ENCODE measurements at places on chromosomes 1 and 21.

DNA sequence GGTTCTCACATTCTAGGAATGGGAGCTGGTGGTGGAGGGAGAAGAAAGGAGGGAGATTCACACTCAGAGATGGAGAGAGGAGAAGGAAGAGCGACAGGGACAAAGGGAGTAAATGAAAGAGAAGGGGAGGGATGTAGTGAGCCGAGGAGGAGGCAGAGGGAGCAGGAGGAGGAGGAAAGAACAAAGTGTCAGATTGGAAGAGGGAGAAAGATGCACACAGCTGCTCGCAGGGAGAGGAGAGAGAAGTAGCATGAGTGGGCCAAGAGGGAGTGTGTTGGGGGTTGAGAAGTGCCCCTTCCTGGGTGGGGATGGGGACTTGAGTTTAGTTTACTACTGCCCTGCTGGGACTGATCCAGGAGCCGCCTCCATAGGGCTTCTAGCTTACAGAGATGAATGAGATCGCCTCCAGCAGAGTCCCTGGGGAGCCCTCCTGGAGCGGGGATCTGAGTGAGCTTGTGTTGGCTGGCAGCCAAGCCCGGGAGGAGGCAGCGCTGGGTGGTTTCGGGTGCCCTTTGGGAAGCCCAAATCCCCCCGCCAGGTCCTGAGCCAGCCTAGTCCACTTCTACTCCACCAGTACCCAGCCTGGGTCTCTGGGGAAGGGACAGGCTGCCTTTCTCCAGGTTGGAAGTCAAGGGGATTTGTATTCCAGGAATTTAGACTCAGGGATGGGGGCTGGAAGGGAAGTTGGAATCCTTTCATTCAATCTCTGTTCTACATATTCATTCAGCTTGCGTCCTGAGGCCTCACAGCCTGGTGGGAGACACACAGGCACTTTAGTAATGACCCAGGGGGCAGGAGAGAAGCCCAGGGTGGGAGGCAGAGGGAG lies 20.9 kb downstream of the PTPRU start:
- DNase-seq: peak; percentile 82

DNA sequence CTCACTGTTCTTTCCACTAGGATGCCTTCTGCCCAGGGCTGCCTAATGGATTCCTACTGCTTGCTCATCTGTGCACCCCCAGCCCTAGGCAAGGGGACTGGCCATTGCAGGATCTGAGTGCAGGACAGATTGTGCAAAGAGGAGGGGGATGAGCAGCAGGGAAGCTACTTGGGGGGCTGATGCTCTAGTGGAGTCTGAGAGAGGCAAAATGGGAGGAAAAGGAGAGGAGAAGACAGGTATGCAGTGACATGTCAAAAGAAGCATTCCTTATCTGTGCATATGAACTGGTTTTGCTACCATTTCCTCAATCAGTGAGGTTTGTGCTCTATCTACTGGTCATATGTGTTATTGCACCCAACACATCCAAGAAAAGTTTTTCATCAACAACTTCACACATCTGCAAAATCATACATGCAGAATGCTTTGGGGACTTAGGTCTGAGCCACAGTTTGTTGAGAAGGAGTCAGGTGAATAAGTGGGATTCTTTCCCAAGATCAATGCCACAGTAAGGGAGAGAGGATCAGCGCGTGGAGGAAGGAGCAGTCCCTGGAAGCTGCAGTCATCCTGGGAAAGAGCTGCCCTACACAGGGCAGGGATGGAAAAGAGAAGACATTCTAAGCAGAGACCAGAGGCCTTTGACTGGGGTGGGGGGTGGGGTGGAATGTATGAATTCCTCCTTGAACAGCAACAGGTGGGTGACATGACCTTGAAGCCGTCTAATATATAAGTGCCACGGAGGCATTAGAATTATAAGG lies 14.4 kb downstream of the SLC5A9 start:
- no peak for DNase-seq

DNA sequence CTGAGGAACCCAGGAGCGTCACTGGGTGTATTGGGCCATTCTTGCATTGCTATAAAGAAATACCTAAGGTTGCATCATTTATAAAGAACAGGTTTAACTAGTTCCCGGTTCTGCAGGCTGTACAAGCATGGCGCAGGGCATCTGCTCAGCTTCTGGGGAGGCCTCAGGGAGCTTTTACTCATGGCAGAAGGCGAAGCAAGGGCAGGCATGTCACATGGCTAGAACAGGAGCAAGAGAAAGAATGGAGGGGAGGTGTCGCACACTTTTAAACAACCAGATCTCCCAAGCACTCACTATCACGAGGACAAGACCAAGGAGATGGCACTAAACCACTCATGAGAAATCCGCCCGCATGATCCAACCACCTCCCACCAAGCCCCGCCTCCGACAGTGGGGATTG lies 65.2 kb downstream of the PSMG1 start:
- no peak for DNase-seq

GRCh38 chr1:6785318-6785727 lies at the start of gene CAMTA1:
Gene CAMTA1, plus strand, starts transcription at chr1:6785454. Its CDS starts 77 bp downstream, at chr1:6785531.
- no peak for DNase-seq

DNA sequence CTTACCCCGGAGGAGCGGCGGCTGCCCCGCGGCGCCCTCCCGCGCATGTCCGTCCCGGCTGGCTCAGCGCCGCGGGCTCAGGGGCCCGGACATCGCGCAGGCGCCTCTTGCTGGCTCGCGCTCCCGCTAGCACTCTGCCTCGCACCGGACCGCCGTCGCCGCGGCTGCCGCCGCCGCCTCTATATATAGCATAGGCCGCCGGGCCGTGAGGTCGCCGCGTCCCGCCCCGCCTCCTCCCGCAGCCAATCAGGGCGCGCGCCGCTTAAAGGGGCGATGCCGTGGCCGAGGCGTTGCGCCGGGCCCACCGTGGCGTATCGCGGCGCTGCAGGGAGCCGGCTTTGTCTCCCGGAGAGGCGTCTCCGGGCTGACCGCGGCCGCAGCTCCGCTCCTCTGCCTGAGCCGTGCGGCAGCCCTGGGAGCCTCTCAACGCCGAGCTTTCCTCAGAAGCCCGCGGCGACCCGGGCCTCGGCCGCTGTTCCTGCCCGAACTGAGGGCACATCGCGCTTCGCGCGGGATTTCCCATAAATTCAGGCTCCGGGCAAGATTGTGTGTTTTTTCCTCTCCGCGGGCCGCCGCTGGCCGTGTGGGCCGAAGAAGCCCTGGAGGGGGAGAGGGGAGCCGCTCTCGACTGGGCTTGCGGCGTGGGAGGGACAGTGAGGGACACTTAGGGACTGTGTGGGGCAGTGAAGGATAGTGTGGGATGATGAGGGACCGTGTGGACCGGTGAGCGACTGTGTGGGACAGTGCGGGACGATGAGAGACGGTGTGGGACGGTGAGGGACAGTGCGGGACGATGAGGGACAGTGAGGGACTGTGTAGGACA lies at the start of gene ERRFI1:
Gene ERRFI1, minus strand, starts transcription at position 157 of the 823 bp plus-strand sequence. CDS start 10,690 bp downstream, outside the sequence.
- DNase-seq: peak; percentile 98

- DNase-seq: no peak
These were observed 125.6 kb downstream of the BARHL2 start for GRCh38 chr1:90591355-90591969.

DNA sequence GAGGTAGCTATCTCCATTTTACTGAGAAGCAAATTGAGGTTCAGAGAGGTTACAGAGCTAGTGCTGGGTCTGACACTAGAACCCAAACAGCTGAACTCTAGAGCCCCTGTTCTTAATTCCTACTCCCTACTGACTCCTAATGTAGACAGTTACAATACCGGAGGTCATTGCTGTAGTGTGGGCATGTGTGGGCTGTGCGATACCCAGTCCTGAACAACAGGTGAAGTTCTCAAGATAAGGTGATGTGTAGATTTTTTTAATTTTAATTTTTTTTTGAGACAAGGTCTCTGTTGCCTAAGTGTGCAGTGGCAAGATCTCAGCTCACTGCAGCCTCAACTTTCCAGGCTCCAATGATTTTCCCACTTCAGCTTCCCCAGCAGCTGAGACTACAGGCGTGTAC lies 1.6 kb upstream of the RHOC start:
- DNase-seq: no peak

DNA sequence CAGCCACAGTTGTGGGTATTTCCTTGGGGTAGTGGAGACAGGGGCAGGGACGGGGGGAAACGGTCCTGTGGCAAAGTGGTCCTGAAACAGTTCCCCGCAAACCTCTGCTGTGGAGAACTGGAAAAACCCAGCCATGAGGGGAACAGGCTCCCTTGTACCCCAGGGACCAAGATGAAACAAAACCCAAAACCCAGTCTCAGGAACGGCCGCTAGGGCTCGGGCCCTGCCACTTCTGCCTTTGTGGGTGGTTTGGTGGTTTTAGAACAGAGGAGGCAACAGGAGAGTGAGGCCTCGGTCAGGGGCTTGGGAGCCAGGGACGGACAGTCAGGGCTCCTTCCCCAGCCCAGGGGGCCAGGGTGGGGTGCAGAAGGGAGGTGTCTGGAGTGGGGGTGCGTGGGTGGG lies 24.8 kb upstream of the EDN2 start:
- no peak for DNase-seq
